AG04450 (cell line): ENCODE measurements at places on chromosomes 2 and 18. TPM values are rescaled to one million over a fixed set of nuclear protein-coding genes. Genes with fewer than 3 reads are reported as not detected.

GRCh38 chr2:216557820-216558219, 59.2 kb downstream of the RPL37A start:
- no peak for DNase-seq

GRCh38 chr2:73699437-73699836, 37.7 kb downstream of the TPRKB start:
- DNase-seq = no peak

TMEM182 gene
- 3.5 and 3.6 TPM in 2 replicates for polyA plus RNA-seq

CPLX4 gene
- polyA plus RNA-seq = not detected in 2 replicates

GRCh38 chr2:25805987-25806386, 72.3 kb downstream of the ASXL2 start:
- DNase-seq = no peak

DNA sequence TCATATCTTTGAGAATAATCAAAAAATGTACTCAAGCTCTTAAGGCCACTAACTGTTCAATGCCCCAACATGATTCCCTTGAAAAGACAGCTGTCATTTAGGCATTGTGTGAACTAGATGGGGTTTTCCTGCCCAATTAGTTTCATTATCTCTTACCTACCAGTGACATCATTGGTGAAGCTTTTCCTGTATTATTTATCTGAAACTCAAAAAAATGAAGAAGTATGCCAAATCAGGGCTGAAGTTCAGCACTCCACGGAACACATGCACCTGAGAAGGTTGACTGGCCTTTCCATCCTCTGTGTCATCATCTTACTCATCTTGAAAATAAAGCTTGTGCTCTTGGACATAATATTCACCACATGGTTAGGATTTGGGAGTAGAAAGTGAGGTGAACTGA, 126.4 kb downstream of the TXNL1 start:
- no peak for DNase-seq

MTERF4 gene
- 30.9 and 35.1 TPM in 2 replicates for polyA plus RNA-seq

SLC25A52 gene
- not detected in 2 replicates for polyA plus RNA-seq

LDLRAD4 gene
- not detected in 2 replicates for polyA plus RNA-seq

DNA sequence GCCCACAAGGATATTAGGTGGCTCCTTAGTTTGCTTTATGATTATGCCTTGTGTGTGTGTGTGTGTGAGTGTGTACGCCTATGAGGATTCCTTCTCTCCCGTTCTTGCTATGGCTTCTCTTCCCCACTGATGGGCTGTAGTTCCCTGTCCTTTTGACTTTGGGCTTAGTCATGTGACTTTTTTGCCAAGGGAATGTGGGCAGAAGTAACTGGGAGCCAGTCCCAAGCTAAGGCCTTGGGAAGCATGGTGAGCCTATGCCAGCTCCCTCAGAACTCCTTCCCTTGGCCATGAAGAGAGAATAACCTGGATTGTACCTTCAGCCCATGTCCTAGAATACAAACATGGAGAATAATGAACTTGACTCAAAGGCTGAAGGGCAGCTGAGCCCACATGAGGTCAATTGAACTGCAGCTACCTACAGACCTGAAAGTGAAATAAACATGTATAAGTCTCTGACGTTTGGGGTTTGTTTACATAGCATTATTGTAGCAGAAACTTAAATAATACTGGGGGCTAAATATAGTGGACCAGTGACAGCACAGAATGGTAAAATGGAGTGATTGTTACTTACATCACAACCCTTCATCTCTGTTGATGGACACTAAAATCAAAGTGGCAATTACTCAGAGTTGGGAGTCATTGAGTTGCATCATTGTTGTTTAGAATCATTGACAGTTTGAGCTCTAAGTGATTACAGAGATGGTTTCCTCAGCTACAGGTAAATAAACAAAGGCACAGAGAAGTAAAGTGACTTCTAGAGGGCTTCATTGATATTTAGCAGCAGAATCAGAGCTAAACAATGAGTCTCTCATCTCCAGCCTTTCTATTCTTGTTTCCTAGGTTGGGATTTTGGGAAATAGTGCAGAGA, 15.3 kb upstream of the IL36G start:
- no peak for DNase-seq

DNA sequence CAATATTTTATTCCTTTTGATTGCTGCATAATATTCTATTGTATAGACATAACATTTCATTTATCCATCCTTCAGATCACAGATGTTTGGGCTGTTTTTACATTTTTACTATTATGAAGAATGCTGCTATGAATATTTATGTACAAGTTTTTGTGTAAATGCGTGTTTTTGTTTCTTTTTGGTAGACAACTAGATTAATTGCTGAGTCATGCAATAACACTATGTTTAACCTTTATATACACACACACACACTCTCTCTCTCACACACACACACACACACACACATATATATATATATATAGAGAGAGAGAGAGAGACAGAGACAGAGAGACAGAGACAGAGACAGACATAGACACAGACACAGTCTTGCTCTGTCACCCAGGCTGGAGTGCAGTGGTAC, 926.9 kb downstream of the DCC start:
- no peak for DNase-seq

DNA sequence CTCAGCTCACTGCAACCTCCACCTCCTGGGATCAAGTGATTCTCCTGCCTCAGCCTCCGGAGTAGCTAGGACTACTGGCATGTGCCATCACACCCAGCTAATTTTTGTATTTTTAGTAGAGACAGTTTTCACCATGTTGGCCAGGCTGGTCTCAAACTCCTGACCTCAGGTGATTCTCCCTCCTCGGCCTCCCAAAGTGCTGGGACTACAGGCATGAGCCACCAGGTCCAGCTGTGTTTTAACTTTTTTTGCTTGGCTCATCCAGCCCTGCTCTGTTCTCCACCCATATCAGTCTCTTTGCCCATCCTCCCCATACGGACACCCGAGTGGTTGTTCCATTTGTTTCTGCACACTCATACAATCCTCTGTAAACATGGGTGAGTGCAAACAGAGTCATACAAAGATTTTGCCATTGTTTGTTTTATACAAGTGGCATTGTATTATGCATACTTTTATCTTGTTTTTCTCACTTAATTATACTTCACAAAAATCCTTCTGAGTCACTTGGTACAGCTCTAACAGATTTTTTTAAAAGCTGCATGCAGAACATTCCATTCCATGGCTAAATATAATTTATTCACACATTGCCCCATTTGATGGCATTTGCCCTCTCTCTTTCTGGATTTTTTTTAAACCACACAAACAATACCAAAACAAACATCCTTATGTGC, 5.3 kb downstream of the APOB start:
- no peak for DNase-seq

SERPINB10 gene
- 0.19 TPM in 1 of 2 replicates, not detected in the other for polyA plus RNA-seq

DNA sequence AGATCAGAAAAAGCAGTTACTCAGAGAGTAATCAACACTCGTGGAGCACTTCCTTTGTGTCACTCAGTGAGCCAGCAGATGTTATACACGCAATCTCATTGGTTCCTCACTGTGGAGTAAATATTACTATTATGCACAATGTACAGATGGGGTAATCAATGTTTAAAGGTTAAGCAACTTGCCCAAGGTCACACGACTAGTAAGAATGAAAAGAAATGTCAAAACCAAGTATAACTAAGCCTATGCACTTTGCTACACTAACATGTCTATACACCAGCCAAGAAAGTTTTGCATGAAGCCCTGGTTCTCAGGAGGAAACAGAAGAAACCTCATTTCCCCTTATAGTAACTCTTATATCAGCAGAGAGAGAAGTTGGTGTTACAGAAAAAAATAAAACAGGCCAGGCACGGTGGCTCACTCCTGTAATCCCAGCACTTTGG, 5.4 kb downstream of the METTL21A start:
- no peak for DNase-seq

TRABD2A gene
- 30.2 and 32.8 TPM in 2 replicates for polyA plus RNA-seq

GRCh38 chr2:238379096-238379810, 47.5 kb upstream of the ASB1 start:
- DNase-seq = no peak

ZNF521 gene
- polyA plus RNA-seq = 25.9 and 27.4 TPM in 2 replicates

LAMA1 gene
- polyA plus RNA-seq = 25.2 and 26.0 TPM in 2 replicates
